ENCODE measurements at places on chromosomes 3 and 15.

DNA sequence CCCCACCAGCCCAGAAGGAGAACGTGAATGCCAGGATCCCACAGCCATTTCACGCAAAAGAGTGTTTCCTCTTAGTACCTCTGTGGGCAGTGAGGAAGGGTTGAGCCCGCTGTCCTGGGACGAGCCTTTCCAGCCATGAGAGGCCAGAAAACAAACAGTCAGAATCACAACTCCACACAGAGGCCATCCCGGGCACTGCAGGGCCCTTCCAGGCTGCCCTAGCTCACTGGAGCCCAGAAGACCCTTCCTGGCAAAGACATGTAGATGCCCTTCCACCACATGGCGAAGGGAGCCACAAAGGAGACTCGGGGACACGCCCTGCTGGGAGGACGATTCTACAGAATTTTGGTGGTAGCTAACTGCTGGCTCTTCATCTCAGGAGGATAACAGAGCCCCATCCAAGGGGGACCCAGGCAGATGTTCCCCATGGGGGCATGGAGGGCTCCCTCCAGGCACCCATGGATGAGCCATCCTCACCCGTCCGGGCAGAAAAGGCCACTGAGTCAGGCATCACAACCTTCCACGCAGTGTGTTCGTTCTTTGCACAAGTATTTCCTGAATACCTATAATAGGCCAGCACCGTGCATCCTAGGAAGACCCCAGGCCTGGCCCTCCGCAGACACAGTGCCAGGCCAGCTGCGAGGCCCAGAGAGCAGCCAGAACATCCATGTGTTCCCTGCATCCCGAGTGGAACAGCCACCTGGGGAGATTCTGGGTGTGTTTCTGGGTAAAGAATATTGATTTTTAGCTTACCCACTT, 47.2 kb downstream of the SLC12A8 start:
- DNase-seq = no peak

DNA sequence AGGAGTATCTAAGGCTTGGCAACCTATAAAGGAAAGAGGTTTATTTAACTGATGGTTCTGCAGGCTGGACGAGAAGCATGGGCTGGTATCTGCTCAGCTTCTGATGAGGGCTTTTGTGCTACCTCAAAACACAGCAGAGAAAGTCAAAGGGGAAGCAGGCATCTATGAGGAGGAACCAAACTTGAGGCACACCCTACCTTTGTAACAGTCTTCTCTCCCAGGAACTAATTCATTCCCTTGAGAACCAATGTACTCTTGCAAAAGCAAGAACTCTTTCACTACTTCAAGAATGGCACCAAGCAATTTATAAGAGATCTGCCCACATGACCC, 109.0 kb downstream of the CGGBP1 start:
- DNase-seq = no peak

DNA sequence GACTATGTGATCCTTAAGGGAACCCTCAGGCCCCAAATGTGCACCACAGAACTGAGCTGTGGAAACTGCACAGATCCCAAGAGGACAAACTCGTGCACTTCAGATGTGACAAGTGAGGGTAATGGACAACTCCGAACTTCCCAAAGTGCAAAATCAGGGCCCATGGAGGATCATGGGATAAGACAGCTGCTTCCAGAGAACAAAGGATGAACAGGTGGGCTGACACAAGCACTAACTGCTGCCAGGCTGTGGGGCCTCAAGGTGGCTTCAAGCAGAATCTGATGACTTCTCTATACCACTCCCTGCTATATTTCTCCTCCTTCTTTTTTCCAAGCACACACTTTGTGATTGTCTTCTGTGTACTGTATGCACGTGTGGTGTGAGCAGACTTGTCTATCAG, 5.4 kb downstream of the TARS3 start:
- no peak for DNase-seq

DNA sequence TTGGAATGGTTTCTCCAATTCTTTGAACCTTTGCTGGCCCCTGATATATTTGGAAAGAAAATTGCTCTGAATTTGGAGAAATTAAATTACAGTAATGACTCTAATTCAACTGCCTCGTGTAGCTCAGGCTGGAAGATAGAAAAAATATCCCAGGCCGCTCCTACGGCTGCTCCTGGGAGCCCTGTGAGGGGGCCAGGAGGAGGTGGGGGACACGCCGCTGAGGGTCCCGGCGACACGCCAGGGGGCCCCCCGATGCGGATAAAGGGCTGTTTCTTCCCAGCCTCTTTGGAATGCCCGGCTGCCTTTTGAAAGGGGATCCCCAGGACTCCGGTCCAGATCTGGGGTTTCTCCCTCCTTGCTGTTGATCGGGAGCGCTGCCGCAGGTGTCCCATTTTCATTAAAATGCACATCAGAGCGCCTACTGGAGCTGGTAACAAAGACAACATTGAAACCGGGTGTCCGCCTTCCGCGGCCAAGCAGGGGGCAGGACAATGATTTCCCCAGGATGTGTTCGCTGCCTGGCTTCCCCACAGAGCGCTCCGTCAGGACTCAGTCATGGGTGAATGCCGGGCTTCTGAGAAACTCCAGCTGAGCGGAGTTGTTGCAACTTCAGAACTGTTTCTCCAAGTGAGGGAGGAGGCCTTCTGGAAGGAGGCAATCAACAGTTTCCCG, 200.1 kb upstream of the KBTBD8 start:
- DNase-seq = no peak

- no peak for DNase-seq
Observed at GRCh38 chr15:29062179-29062591, 176.4 kb downstream of the APBA2 start.

GRCh38 chr15:29873947-29874411, 51.7 kb upstream of the TJP1 start:
- no peak for DNase-seq

DNA sequence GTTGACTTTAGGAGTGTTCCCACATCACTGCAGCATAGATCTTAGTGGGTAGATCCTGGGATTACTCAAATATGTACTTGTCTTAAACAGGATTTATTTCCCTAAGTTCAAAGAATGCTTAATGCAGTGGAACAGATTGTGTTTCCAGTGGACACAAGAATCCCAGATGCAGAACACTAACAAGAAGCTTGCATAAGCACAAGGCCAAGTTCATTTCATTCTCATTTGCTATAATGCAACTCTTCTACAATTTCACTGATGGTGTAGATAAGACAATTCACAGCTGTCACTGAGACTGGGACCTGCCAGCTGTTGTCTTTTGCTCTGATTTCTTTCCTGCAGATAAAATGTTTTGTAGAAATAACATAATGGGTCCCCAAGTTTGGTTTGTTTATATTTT, 225.6 kb downstream of the NFKBIZ start:
- no peak for DNase-seq

GRCh38 chr3:60176614-60177013, 1074.6 kb downstream of the FHIT start:
- no peak for DNase-seq

DNA sequence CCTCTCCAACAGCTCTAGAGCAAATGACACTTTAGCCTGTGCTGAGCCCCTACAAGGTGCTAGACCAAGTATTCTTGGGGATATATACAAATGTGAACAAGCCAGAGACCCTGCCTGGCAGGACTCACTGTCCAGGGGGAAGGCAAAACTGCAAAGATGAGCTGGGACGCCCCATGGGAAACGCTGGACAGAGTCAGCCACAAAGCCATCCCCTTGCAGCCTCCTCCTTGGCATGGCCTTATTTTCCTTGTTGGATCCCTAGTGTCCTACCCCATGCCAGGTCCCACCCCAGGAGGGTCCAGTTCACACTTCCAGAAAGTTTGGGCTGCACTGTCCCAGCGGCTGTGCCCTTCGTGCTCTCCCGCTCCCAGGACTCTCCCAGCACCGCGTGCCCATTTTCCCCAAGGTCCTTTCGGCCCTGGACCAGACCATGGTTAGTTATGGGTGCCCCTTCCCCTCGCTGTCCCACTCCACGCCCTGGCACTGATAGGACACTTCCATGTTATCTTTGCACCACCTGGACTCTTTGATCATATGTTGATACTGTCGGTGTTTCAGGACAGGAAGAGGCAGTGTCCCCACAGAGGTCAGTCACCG, 5.8 kb upstream of the NRROS start:
- peak; percentile 62 for DNase-seq

Data from NB4 (cell line).